ENCODE measurements at places on chromosomes 6 and 20.

DNA sequence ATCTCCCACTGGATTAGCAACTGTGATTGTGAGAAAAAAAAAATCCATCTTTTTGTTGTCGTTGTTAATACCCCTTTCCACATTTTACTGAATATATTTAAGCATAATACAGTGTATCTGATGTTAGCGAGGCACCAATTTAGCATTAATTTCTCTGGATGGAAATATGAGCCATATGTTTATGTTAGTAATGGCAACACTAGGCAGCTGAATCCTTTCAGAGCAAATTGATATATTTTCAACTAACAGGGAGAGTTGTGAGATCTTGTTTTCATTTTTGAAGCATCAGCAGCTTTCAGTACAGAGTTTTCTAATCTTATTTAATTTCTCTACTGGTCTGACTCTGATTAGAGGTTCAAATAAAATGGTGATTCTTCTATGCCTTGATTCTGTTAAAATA, 84.8 kb upstream of the HDAC2 start:
- no peak for DNase-seq

DNA sequence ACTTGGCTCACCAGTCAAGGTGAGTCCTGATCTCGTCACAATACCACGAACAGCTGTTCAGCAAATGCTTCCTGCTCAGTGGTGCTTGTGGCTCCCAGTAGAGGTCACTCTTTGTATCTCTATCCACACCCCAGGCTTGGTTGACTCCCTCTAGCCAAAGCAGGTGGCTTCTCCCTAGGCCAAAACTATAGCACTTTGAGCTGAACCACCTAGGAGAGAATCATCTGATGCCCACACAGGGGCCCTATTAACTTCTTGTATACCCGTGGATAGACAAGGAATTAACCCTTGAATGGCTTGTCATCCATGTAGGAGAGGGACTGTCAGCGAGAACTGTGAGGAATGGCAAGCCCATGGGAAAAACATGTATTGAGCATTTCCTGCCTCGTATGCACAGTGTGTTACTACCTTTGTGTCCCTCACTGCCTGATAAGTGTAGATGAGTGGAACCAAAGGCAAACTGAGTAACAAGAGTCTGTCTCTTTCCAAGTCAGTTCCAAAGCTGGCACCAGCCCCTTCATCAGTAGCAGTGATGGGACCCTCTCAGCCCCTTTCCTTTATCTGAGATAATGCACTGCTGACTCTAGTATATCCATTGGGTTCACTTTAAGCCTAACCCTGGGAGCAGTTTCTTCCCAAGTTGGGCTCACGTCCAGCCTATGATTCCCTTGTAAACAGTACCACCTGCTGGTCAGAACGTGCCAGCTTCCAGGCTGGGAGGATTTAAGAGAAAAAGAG, 42.5 kb downstream of the EIF2S2 start:
- DNase-seq = peak; percentile 89

- peak; percentile 69 for DNase-seq
Observed at GRCh38 chr6:169905041-169905807, 153.8 kb downstream of the ERMARD start.

DNA sequence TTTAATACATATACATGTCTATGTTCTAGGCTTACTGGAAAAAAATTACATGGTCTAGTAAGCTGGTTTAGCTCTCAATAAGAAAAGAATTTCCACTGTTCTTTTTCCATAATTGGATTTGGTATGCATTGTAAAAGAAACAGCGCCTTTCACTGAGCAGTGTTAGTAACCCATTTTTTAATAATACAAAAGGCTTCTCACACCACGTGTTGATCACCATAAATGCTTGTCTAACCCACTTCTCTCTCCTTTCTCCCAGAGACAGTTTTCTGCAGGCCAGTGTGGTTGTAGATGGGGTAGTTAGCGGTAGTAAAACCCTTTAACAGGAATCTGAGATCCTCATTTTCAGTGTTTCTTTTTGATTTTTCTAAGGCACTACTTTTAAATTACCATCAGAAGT, 348.7 kb upstream of the MANEA start:
- DNase-seq = no peak

GRCh38 chr20:40540166-40540565, 148.9 kb downstream of the MAFB start:
- no peak for DNase-seq

GRCh38 chr6:109262261-109262660, 120.0 kb downstream of the CD164 start:
- DNase-seq = no peak

GRCh38 chr20:25509084-25509483, 76.2 kb downstream of the NINL start:
- no peak for DNase-seq

- peak; percentile 71 for DNase-seq
Observed at GRCh38 chr6:89034586-89035251, 45.8 kb upstream of the PNRC1 start.

DNA sequence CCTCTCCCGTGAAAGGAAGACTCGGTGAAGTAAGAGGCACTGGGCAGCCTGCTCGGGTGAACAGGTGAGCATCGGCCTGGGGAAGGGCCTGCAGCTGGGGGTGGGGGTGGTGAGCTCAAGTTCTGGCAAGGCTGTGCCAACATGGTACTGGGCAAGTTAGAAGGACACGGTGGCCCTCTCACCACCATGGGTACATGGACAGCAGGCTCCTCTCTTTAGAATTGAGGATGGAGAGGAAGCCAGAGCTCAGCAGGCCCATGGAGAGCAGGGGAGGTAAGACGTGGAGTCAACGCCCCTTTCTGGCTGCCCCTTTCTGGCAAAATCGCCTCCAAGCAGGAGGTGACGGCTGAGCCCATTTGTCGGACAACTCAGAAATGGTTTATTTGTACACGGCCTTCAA, 135.6 kb downstream of the ANKRD60 start:
- no peak for DNase-seq

DNA sequence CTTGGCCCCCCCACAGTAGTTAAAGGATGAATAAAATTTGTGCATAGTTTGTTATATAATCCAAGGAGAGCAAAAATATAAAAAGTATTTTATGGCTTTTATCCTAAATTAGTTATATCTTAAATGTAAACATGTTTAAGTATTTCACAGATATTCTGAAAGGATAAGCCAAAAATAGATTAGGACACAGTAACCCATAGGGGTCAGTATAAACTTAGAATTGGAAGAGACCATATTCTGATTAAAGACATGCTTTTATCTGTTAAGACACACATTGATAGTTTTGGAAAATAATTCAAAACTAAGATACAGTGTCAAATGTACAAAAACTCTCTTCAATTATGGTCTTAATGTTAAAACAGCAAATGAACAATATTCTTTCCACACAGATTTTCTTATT, 4.5 kb upstream of the SERINC1 start:
- DNase-seq = no peak

GRCh38 chr20:50728981-50729874, 2.2 kb upstream of the PARD6B start:
- peak; percentile 38 for DNase-seq

GRCh38 chr20:63924241-63924640, 29.3 kb downstream of the DNAJC5 start:
- no peak for DNase-seq

- no peak for DNase-seq
Observed at GRCh38 chr20:20668639-20669038, 43.8 kb downstream of the RALGAPA2 start.

GRCh38 chr6:10684618-10685017, 9.8 kb downstream of the C6orf52 start:
- no peak for DNase-seq

GRCh38 chr6:11798538-11798937, 19.9 kb upstream of the ADTRP start:
- DNase-seq = no peak

DNA sequence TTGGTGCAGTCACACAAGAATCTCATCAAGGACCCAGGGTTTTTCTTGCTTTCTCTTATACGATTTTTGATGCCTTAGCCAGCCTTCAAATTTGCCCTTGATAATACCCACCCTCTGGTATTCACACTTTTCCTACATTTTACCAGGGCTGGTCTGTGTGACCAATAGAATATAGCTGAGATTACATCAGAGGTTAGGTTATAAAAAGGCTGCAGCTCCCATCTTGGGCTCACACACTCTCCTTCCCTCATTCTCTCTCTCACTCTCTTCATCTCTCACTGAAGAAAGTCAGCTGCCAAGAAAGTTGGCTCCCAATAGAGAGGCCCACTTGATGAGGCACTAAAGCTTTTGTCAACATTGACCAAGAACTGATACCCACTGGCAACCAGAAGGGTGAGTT, 4.1 kb upstream of the PNPLA1 start:
- no peak for DNase-seq

- DNase-seq = no peak
Observed at GRCh38 chr6:55524441-55524840, 54.6 kb downstream of the HMGCLL1 start.

GRCh38 chr6:158924499-158925455, 75.2 kb downstream of the RSPH3 start:
- no peak for DNase-seq

- DNase-seq = no peak
Observed at GRCh38 chr6:12968839-12969558, 252.4 kb downstream of the PHACTR1 start.

- DNase-seq = no peak
Observed at GRCh38 chr6:13664703-13665352, 46.8 kb downstream of the RANBP9 start.

DNA sequence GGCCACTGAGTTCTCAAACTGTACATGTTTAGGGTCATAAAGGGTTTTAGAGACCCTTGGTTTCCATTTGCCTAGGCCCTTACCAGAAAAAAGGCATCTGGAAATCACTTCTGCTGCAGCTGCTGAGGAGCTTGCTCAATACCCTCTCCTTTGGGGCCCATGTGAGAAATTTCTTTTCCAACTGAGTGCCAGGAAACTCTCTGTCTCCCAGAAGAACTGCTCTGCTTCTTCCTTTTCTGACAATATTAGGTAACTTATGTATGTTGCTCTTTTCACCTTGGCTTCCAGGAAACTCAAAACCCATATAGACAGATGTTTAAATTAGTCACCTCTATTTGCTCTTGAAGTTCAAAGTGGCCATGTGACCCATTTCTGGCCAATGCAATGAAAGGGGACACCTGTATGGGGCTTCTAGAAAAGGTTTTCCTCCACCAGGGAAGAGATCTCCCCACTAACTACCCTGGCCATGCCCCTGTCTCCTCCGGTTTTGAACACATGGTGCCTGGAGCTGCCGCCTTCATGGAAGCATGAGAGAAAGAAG, 121.6 kb downstream of the PREX1 start:
- no peak for DNase-seq

DNA sequence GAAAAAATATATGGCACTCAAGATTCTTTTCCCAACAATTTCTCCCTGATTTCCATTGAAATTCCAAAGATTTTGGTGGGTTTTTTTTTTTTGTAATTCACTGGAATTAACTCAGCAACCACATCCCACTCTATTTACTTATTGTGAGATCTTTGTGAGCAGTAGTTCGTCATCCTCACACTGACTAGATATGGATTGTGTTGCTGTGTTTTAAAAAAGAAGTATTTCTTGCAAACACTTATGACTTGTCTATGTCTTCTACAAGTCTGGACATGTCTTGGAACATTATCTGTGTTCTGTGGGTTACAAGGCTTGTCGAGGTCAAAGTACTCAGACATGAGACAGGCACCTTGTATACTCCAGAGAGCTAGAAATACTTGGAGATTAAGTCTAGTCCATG, 7.3 kb upstream of the TENT5A start:
- DNase-seq = no peak

- no peak for DNase-seq
Observed at GRCh38 chr20:2663364-2663886, 591 bp downstream of the IDH3B start.

DNA sequence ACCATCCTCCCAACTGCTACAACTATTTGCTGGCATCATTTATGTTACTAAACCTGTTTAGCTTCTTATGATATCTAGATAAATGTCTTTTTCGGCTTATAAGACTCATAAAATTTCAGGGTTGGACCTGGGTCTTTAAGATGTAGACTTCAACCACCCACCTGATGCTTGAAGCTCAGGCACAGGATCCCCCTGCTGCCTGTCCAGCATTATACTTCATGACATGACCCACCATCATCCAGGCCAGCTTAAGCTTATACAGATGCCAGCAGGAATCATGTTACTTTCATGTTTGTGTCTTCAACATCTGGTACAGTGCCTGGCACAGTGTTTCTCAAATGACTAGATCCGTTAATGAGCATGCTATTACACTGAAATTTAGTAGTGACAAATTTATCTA, 47.4 kb downstream of the SLC17A5 start:
- no peak for DNase-seq

DNA sequence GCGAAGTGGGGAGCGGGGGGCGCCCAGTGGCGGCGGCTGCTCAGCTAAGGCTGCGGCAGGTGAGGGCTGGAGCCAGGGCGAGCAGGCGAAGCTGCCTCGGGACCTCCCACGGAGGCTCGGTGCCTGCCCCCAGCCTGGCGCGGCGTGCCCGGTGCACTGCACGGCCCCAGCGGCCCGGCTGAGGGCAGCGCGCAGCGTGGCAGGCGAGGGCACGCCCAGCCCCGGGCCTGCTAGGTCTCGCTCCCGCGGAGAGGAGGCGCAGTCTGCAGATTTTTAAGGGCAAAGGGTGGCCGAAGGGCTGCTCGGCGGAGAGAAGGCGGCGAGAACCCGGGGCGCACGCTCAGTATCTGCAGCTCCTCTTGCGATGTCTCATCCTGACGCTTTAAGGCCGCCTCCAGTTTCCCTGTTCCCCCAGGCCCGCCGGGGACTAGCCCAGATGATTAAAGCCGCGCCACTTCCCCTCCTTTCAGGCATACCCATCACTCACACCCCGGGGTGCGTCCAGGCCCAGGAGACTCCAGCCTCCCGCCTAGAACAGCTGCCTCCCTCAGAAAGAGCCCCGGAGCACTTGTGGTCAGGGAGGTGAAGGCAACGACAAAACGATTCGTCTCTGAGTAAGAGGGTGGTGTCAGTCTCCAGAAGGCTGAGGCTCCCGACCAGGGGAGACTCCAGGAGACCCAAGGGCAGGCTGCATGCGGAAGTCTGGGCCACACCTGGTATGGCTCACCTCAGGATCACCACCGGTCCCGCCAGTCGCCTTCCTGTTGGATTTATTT, at the start of gene FERMT1:
FERMT1 (minus strand) TSS at position 158 of the 776 bp plus-strand sequence. CDS start 3,476 bp downstream, outside the sequence.
- no peak for DNase-seq

DNA sequence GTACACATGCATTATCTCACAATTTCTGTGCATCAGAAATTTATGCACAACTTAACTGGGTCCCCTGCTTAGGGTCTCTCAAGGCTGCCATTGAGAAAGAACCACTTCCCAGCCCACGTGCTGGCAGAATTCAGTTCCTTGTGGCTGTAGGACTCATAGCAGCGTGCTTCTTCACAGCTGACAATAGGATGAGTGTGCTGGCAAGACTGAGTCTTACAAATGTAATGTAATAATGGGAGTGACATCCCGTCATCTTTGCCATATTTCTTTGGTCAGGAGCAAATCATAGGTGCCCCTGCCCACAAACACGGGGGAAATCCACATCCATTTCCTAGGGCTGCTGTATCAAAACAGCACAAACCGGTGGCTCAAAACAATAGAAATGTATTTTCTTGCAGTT, 77.4 kb downstream of the FIG4 start:
- no peak for DNase-seq

GRCh38 chr6:74826263-74826662, 379.6 kb downstream of the COL12A1 start:
- no peak for DNase-seq

- no peak for DNase-seq
Observed at GRCh38 chr6:116672306-116672705, 3.7 kb upstream of the ZUP1 start.

- peak; percentile 53 for DNase-seq
Observed at GRCh38 chr20:59825944-59826759, 107.3 kb downstream of the SYCP2 start.

GRCh38 chr6:152338335-152339125, 298.6 kb downstream of the SYNE1 start:
- peak; percentile 77 for DNase-seq
